ENCODE measurements at places on chromosomes 5 and 9.

GRCh38 chr5:111676926-111677415 is 80.0 kb downstream of the NREP start:
- no peak for DNase-seq

GRCh38 chr5:98292496-98292895 is 481.0 kb upstream of the RGMB start:
- no peak for DNase-seq

GRCh38 chr9:106621313-106622163 is 241.4 kb upstream of the ZNF462 start:
- no peak for DNase-seq

GRCh38 chr9:123406016-123406415 is 50.0 kb downstream of the CRB2 start:
- no peak for DNase-seq

DNA sequence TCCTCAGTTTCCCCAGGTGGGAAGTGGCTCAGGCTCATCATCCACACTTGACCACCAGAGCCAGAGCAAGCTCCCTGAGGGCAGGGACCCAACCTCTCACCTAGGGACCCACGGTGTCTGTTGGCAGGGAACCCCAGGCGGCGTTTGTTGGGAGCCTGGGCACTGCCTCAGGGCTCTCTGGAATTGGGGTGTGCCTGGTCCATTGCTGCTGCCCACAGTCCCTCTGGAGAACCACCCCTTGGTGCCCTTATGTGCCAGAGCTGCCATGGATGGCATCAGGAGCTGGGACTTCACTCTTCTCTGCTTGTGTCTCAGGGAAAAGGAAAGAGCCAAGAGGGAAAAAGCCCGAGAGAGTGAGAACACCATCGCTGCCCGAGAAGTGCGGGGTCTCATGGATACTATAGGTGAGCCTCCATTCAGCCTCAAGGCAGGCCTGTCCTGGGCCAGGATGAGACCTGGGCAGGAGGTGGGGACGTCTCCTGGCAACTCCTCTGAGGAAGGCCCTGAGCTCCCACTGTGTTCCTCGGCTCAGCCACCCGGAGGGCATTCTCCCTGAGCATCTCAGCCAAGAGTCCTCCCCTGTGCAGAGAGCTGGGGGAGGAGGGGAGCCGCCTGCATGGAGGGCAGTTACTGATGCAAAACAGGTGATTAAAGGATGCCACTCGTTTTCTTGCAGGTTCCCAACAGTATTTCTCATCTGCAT is 4.5 kb downstream of the CCDC180 start:
- DNase-seq = no peak

- no peak for DNase-seq
These were observed 429.4 kb downstream of the PIK3R1 start for GRCh38 chr5:68644971-68645370.
